ENCODE measurements at places on chromosomes 2 and 18.
A peak's percentile ranks its signal among the peaks of the same experiment; 100 is the strongest.

DNA sequence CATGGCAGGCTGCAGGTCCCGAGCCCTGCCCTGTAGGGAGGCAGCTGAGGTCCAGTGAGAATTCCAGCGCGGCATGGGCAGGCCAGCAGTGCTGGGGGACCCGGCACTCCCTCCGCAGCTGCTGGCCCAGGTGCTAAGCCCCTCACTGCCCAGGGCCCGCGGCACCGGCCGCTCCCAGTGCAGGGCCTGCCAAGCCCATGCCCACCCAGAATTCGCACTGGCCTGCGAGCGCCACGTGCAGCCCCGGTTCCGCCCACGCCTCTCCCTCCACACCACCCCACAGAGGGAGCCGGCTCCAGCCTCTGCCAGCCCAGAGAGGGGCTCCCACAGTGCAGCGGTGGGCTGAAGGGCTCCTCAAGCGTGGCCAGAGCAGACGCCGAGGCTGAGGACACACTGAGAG lies 158.5 kb upstream of the ACVR2A start:
- no peak for DNase-seq

DNA sequence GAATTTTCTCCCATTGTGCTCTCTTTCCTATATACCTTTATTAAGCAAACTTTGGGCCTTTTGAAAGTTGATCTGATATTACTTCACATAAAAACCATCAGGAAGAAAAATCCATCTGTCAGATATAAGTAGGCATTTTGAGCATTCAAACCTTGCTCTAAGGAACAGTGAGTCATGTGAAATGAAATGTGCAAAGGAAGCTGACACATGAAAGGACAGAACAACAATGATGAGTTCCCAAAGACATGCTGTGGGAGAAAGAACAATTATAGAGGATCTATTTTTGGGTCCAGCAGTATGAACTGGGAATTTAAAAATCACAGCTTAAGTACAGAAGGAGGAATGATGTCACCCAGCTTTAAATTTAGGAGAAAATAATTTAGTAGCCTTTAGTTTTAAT lies 18.1 kb downstream of the CALCRL start:
- DNase-seq, result no peak

GRCh38 chr2:238339814-238340213 lies 19.5 kb downstream of the TRAF3IP1 start:
- DNase-seq, result no peak

- no peak for DNase-seq
These were observed 900.1 kb upstream of the SOX11 start for GRCh38 chr2:4792126-4792525.

DNA sequence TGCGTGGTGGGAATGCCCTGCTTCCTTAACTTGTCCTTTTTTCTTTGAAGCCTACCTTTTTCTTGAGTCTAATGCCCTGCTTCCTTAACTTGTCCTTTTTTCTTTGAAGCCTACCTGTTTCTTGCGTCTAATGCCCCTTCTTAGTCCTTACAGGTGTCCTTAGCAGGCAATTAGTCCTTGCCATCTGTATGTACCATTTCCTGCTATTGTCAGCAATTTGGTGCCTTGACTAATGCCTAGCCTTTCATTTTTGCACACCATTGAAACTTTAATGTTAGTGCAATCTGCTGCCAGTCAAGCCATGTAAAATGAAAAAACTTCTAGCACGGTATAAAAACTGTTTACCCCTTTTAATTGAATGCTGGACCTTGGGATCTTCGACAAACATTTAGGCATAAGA lies 4.3 kb downstream of the KDM3A start:
- DNase-seq, result no peak

DNA sequence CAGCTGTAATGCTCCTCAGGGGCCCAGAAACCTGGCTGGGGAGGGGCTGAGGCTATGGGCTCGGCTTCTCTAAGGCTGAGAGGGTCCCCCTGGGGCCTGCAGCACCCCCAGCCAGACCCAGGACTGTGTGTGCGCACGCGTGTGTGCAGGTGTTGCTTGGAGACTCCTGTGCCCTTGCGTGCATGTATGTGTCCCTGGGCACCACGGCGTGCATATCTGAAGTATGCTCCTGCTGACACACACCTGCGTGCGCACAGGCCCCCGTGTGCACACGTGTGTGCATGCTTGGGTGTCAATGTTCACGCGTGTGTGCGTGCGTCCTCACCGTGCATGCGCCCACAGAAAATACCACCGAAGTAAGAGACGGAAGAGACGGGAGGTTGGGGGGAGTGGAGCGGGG lies 14.9 kb upstream of the ECEL1 start:
- peak; percentile 31 for DNase-seq

DNA sequence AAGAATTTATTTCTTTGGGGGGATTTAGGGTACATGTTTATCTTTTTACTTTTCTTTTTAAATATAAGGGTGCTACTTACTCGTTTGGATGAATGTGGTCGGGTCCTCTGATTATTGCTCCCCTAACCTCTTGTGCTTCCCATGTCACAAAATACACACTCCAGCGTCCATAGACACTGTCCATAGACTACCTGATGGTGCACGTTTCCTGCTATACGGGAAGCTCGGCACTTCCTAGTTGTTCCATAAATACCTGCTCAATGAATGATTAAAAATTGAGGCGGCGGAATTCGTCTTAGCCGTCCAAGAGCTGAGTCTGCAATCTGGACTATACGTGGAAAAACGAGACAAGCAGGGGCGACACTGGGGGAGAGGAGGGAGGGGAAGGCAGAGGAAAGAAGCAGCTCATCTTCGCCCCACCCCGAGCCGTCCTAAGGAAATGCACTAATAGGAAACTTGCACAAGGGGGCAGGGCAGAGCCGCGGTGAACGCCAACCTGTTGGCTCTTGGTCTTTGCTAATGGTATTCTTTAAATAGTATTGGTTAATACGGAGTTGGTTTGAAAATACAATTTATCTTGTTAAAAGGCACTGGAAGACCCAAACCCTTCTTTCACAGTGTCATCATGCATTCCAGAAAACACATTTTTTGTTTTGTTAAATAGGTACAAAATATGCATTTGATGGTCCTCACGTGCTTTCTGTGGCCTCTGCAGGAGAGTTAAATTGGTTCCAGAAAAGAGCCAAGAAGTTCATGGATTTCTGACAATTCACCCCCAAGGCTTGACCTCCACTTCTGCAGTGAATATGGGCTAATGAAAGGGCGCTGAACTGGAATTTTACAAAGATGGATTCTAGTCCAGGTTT lies 73.0 kb upstream of the KCTD1 start:
- no peak for DNase-seq

- no peak for DNase-seq
These were observed 137.2 kb upstream of the GPC1 start for GRCh38 chr2:240298117-240298790.

Measured in central memory CD4-positive, alpha-beta T cell (primary cell).